ENCODE measurements at places on chromosomes 4 and X.

- DNase-seq, result no peak
Measured at GRCh38 chr4:76984788-76985211, 35.2 kb downstream of the SEPTIN11 start.

DNA sequence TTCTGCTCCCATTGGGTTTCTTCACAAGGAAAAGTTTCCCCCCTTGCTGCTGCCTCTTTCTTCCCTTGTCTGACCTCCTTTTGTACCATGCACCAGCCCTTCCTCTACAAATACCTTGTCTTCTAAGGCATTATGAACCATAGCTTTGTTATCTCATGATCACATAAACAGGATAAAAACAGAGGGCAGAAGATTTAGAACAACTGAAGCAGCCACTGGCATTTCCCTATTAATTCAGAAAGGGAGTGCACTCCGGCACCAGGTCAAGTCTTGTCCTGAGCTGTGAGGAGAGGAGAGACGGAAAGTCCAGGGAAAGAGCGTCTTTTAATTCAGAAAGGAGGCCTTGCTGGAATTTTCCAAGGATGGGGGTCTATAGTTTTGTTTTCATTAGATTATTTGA lies 281.7 kb downstream of the RCHY1 start:
- no peak for DNase-seq

DNA sequence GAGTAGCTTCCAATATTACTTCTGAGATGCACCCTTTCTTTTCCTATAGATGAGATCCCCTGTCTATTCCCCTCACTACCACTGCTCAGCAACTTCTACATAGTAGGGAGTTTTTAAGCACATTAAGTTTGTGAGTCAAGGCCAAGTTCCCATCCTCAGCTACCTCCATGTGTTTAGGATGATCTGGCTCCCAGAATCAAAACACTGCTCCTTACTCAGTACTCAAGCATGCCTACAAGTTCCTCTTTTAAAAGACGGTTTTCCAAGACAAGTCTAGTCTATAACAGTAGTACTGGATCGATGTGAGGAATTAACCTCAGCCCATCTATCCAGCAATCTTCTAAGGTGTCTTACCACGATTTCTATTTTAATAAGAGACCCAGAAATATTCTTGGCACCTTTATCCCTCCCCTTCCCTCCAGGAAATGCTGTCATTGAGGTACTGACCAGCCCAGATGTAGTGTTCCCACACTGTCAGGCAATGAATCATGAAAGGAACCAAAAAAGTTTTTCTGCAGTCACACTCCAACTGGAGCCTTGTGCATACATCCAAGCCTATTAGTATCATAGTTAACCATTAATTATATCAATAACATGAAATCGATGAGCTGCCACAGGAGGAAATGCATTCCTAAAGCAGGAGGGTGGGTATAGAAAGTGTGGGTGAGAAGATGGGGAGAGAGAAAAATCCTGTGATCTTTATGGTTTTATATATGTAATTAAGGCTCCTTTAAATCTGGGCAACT lies 29.6 kb downstream of the AREG start:
- DNase-seq, result no peak

DNA sequence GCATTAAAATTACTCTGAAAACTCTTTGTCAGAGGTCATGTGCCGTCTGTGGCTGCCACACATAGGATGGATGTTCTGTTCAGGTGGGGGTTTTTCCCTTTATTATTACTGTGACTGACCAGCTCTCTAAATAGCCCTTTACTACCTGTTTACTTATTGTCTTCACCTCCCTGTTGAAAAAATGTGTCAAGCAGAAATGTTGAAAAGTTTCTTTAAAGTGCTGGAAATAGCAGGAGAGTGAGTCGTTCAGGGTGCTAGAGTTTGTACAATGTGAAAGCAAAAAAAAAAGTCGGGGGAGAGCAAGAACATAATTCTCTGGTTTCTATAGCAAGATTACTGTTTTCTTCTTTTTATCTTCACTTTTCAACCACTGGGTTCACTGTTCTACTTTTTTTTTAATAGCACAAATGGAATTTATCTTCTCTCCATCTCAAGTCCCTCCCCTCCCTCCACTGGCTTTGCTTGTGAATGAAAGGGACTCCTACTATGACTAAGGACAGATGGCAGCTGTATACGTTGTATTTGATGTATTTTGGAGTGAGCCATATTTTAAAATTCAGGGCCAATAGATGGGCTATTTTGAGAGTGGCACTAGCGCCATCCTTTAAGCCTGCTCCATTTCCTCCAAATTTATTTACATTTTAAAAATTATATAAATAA lies 33.3 kb downstream of the ARX start:
- DNase-seq, result no peak

DNA sequence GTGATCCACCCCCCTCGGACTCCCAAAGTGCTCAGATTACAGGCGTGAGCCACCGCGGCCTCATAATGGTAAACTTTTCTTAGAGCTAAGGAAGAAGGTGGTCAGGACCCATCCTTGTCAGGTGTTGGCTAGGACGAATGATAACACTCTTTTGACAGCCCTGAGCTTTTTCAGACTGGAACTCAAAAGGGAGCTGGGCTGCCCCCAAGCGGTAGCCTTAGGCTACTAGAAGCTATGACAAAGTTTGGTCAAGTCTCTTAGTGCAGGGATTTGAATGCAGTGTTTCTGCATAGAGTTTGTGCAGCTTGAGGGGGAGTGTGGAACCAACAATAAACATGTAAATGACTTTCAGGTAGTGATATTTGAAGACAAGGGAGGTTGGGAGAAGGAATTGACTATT lies 11.8 kb upstream of the HSD17B10 start:
- DNase-seq, result peak; percentile 54

GRCh38 chrX:13220916-13221315 lies 98.9 kb downstream of the ATXN3L start:
- no peak for DNase-seq

DNA sequence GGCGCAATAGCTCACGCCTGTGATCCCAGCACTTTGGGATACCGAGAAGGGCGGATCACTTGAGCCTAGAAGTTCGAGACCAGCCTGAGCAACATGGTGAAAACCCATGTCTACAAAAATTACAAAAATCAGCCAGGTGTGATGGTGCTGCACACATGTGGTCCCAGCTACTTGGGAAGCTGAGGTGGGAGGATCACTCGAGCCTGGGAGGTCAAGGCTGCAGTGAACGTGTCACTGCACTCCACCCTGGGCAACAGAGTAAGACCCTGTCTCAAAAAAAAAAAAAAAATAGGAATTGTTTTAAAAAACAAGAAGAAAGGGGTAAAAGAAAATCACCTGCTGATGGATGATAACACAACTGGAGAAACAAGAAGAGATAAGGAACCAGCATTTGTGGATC lies 38.8 kb downstream of the CHIC2 start:
- DNase-seq, result no peak

DNA sequence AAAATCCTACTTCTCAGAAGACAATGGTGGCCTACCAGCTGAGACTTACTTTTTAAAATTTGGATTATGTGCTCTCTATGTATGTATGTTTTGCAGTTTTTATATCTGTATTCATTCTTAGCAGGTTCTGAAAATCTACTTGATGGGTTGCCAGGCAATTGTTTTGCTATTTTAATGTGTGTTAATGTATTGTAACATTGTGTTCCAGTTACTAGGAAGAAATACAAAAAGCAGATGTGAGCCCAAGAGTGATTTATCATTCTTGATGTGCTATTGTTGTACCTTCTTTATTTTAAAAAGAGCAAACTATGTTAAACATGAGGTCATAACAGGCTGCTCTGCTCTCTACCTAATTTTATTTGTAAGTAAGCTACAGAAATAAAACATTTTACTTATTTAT lies 81.9 kb downstream of the REPS2 start:
- no peak for DNase-seq

GRCh38 chr4:175424111-175424510 lies 388.0 kb downstream of the GPM6A start:
- no peak for DNase-seq

DNA sequence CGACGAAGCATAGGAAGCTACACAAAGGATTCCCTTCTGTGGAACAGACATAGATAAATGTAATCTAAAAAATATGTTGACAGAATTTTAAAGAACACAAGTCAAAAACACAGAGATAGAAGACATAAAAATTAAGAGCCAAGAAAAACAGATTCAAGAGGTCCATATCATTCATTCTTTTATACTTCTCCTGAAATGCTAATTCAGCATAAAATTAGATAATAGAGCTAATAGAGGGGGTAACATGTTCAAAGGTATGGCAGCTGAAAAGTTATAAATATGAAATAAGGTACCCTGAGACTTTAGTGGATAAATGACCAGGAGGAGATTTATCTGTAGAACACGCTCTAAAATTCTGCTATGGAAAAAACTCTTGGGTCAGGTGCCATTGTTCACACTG lies 37.4 kb upstream of the PRSS48 start:
- DNase-seq, result no peak

GRCh38 chr4:153758688-153759406 lies 977 bp downstream of the RNF175 start:
- DNase-seq, result no peak

- no peak for DNase-seq
Measured at GRCh38 chr4:94598758-94599157, 147.0 kb downstream of the PDLIM5 start.

DNA sequence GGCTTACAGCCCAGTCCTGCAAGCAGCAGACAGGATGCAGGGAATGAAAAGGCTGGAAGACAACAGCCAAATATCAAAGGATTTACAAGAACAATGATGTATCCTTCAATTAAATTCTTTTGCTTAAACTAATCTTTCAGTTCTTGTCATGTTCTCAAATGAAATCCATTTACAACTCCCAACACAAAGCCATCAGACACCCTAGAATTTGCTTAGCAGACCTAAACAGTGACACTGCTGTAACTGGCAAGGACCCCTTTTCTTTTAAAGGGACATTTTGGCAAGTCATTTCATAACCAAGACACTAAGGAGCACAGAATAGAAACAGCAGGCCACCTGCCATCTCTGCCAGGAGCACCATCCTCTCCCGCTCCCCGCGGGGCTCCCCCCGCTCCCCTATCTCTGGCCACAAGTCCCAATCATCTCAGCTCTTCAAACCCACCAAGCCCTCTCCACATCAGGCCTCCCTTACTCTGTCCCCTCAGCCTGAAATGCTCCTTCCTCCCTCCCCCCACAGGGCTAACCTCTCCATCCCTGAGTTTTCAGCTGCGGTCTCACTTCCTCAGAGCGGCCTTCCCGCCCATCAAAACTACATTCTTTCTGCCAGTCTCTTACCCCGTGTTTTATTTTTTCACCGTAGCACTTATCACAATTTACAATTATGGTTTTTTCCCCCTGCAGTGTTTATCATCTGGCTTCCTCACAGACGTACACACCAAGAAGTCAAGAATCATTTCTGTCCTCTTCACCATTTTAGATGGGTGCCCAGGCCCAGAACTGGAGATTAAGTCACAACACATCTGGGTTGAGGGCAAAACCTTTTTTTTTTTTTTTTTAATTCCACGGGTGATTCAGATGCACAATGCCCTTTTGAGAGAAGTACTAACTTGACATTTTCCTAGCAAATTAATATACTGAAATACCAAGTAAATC lies 45.8 kb downstream of the TSPAN5 start:
- no peak for DNase-seq

DNA sequence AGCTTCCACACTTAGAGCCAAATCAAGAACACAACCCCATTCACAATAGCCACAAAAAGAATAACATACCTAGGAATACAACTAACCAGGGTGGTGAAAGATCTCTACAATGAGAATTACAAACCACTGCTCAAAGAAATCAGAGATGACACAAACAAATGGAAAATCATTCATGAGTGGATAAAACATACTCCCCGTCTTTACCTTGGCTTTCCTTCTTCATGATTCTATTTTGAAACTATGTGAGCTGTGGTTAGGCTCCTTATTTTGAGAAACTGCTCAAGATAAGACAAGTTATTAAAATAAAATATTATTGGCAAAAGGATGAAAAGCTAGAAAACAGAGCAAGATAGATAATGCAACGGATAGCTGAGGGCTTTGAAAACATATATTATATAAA lies 598.1 kb upstream of the FAT1 start:
- no peak for DNase-seq

DNA sequence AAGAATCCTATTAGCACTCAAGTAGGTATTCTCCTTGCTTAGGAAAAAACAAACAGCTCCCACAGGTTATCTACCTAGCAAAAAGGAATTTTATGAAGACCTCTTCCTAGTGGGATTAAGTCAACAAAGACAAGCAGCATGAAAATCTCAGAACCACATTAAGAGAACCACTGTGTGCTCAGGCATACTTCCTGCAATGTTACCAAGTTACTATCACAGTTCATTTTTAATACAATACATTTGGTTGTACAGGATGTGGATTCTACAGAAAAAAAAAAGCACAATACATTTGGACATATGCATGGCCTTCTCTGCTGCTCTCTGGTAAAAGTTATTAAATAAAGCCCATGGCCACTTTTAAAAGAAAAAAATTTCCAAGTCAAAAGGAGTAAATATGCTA lies 193.7 kb downstream of the PPP3CA start:
- DNase-seq, result no peak

GRCh38 chr4:22941688-22942375 lies 249.1 kb downstream of the GBA3 start:
- no peak for DNase-seq

GRCh38 chr4:33067221-33067620 lies 2347.1 kb downstream of the PCDH7 start:
- no peak for DNase-seq

- no peak for DNase-seq
Measured at GRCh38 chr4:156201050-156201449, 247.4 kb upstream of the CTSO start.

- no peak for DNase-seq
Measured at GRCh38 chrX:22300130-22300529, 27.4 kb downstream of the CBLL2 start.

DNA sequence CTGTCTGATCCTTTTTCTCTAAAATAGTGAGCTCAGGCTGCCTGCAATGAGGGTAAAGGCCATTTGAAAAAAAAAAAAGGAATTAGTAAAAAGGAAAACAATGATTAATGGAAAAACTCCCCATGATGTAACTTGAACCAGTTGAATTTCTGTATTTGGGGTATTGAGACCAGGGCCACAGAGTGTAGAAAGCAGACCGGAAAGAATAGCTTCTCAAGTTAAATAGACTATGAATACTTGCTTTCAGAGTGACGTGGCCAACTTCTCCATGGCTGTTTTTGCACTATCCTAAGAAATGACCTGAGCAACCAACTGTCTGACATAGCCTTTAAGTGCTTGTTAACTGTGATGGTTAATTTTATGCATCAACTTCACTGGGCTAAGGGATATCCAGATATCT lies 222.1 kb upstream of the INTU start:
- no peak for DNase-seq

- peak; percentile 39 for DNase-seq
Measured at GRCh38 chrX:46574774-46575381, 1.3 kb downstream of the CHST7 start.

DNA sequence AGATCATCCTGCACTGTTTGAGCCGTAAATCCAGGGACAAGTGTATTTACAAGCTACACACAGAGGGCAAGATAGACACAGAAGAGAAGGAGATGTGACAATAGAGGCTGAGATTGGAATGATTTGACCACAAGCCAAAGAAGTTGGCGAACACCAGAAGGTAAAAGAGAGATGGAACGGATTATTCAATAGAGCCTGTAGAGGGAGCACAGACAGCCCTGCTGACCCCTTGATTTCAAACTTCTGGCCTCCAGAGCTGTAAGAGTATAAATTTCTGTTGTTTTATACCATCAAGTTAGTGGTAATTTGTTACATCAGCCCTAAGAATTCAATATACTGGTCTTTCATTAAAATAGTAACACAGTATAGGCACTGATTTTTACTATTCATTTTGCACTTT lies 447.8 kb downstream of the FAT4 start:
- no peak for DNase-seq

- DNase-seq, result no peak
Measured at GRCh38 chr4:38948551-38948950, 80.9 kb downstream of the FAM114A1 start.

Data from CD4-positive, alpha-beta T cell treated with Interleukin-10 for 1 hour (primary cell).